ENCODE measurements at places on chromosomes 7 and 10.

- peak; percentile 59 for DNase-seq
These were observed 58.9 kb downstream of the PIP4K2A start for GRCh38 chr10:22655312-22655981.

GRCh38 chr10:132880128-132880981 is 62.0 kb downstream of the CFAP46 start:
- DNase-seq = no peak

DNA sequence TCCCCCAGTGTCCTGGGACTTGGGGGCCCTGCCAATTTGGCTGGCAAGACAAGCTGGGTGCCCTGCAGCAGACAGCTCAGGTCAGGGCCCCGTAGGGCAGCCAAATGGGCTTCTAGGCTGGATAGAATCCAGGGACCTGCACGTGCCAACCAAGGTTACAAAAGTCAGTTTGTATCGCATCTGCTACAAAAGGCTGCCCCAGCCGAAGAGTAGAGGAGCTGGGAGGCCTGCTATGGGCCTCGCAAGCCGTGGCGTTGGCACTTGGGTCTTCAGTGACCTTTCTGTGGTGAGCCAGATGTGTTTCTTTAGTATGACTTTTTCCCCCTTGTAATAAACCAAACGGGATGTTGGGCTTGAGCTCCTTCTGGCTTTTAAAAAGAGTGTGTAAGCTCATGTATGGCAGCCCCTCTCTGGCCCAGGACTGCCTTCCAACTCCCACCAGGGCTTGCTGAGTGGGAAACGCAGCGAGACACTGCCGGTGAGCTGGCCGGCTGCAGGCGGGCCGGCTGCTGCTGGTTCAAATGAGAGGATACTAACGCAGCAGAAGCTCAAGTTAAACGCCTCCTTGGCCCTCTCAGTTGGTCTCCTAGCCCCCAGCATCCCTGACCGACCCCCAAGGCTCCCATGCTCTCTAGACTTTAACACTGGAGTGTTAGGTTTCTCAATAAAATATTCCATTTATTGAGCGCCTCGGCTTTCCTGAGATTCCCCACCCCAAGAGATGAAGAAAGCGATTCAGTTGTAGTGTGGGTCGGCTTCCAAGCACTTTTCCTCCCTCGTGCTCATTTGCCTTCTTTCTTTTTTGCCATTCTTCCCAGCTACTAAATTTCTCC is 3.1 kb upstream of the HOXA10 start:
- no peak for DNase-seq

- DNase-seq = no peak
These were observed 375.5 kb downstream of the SEMA3D start for GRCh38 chr7:84811362-84811761.

DNA sequence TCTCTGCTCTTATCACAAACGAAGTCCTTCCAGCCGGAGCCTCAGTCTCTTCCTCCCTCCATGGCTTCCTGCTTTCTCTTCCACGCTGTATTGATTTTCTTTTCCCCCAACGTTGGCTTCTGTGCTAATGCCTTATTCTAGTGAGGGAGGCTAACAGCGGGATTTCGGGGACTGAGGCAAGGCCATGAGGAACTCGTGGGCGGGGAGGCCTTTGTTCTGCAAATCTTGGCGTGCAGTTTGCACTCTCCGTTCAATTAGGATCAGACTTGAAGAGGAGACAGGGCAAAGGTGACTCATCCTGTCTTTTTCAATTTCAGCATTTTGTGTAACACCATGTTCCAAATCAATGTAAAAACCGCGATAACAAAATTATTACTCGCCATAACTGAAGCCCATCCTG is 25.3 kb downstream of the EN2 start:
- DNase-seq = no peak

GRCh38 chr10:93796167-93796566 is 38.4 kb downstream of the LGI1 start:
- no peak for DNase-seq

- no peak for DNase-seq
These were observed 27.2 kb downstream of the ANKRD16 start for GRCh38 chr10:5862360-5862961.

- DNase-seq = no peak
These were observed 143.7 kb downstream of the TAX1BP1 start for GRCh38 chr7:27883696-27884095.

- DNase-seq = no peak
These were observed 243.3 kb upstream of the CELF2 start for GRCh38 chr10:10774416-10774815.

DNA sequence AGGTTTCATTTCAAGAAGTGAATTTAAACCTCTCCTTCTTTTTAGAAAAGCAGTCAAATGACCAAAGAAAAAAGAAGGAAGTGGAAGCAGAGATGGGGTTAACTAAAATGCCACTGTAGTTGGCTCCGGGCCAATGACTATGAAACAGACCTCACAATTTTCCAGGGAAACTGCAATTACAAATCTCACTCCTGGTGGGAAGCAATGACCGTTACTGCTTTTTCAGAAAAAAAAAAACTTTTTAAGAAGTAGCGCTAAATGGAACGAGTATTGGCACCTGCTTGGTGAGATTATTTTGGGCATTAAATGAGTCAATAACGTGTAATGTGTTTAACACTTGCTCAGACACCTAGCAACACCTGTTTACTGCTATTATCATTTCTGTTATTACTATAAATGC is 1.2 kb downstream of the SFRP4 start:
- DNase-seq = no peak

- DNase-seq = no peak
These were observed 6.9 kb upstream of the BAG3 start for GRCh38 chr10:119644205-119644814.

DNA sequence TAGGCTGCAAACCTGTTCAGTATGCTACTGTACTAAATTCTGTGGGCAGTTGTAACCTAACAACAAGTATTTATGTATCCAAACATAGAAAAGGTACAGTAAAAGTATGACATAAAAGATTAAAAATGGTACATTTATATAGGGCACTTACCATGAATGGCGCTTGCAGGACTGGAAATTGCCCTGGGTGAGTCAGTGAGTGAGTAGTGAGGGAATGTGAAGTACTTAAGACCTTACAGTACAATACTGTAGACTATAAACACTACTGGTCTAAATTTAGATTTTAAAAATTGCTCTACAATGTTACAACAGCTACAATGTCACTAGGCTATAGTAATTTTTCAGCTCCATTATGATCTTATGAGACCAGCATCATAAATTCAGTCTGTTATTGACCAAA is 146.0 kb upstream of the GNAI1 start:
- DNase-seq = no peak

GRCh38 chr10:60209874-60210570 is 179.7 kb downstream of the ANK3 start:
- DNase-seq = no peak

GRCh38 chr10:71638064-71638821 is 81.3 kb downstream of the C10orf105 start:
- DNase-seq = no peak

DNA sequence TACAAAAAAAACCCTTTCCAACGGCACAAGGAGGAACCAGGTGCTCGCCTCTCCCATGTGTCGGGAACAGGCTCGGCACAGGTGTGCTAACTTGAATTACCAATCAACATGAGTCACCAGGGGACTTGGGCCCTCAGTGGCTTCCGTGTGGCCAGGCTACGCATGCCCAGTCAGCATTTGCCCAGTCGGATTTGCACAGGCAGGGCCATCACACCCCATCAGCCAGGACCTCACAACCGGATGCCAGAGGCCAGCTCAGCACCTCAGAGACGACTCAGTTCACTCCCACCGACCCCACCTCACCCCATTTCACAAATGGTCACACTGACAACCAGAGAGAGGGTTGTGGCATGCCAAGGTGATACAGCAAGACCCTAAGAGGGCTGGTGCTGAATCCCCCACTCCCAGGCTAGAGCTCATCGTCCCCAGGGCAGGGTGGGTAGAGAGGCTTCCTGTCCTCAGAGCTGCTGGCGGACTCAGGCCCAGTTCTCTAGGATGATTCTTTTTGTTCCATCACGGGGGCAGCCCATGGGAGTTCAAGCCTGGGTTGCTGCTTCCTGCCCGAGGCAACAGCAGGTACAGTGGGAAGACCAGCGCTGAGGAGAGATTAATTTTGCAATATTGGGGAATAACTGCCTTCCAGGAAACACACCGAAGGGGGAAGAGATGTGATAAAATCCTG is 13.6 kb downstream of the ANXA11 start:
- no peak for DNase-seq

DNA sequence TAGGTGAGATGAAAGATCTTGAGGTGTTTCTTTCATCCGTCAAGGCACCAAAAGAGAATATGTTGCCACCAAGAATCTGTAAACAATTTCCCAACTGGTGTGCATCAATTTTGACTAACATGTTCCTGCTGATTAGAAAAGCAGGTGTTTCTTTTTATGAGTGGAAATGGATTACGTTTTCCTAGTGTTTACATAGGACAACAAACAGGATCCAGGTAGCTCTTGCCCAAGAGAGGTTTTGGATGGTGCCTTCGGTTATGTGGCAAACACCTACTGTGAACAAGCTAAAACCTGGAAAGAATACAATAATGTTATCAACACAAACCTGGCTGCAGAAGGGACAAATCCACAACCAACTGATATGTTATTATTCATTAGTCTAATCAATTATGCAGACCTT is 53.6 kb upstream of the WNT16 start:
- DNase-seq = no peak
